IPS DF 6.9 (cell line): ENCODE measurements at places on chromosomes 1 and 21.

GRCh38 chr1:92709738-92710137, 75.2 kb downstream of the EVI5 start:
- no peak for DNase-seq

GRCh38 chr1:167146903-167147539, 53.1 kb downstream of the STYXL2 start:
- no peak for DNase-seq

- no peak for DNase-seq
Measured at GRCh38 chr1:23742670-23743286, 493 bp upstream of the ELOA start.

DNA sequence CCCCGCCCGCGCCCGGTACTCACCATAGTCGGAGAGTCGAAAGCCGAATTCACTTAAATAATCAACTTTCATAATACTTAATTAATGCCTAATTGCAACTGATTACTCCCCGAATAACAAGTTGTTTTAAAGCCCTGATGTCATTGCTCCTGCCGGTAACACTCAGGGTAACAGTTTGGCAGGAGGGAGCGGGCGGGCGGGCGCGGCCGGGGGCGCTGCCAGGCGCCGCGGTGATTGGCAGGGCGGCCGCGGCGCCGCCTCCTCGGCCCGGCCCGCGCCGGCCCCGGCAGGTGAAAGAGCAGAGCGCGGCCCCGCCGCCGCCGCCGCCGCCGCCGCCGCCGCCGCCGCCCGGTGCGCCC, 102.2 kb downstream of the CASZ1 start:
- no peak for DNase-seq

DNA sequence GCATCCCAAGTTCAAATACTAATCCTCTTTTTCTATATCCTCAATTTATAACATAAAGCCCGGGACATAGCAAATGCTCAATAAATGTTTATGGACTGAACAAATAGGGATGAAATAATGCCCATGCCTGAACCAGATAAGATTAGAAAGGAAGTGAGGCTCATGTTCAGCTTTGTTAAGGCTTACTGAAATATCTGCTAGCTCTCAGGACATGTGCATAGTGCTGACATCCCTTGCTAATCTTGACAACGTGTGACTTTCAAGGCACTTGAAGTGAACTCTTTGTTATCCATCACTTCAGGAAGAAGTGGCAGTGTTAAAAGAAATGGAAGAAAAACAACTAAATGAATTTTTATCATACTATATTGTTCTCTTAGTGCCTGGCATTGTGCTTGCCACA, 260.3 kb upstream of the SGIP1 start:
- DNase-seq = no peak

- no peak for DNase-seq
Measured at GRCh38 chr1:114154146-114154962, 685 bp upstream of the SYT6 start.
